ENCODE measurements at places on chromosomes 2 and 18. TPM values are rescaled to one million over a fixed set of nuclear protein-coding genes. Genes with fewer than 3 reads are reported as not detected.

DNA sequence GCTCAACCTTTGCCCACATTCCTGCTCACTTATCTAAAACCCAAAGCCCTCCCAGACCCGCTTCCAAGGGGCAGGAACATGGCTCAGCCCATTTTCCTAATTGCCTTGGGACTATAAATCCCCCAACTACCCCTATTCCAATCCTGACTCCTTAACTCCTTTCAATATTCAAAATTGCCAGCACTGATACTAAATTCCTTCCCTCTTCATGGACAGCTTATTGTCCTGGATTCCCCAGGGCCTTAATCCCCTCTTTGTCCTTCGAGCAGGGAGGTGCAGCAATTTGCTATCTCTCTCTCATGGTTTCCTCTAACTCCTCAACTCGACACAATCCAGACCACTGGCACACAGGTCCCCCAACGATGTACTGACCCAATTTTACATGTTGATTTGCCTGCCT, 99.1 kb downstream of the SLC25A12 start:
- DNase-seq = peak; percentile 54

The TFPI gene
- total RNA-seq = 36.3 TPM

DNA sequence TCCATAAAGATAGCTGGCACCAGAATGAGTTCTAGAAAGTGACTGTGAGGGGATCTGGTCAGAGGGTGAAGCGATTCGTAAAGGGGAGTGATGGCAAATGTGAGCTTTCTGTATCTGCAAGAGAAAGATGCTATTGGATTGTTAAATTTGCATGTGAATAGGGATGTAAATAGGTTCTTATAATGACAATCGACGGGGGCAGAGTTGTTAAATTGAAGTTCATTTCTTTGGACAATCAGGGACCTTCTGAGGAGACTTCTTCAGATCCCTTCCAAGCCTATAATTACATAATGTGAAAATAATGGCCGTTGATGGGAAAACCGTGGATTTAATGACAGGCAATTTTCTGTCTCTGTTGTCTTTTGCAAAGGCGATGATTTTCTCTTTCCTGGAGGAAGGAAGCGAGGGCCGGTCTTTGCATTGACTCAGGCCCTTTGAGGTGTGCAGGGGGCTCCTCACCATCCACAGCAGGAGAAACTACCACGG, 52.2 kb upstream of the TMEM18 start:
- DNase-seq = no peak

The IGFBP5 gene
- 5.4 TPM for total RNA-seq

GRCh38 chr2:231393149-231394131, 2.1 kb upstream of the B3GNT7 start:
- no peak for DNase-seq

DNA sequence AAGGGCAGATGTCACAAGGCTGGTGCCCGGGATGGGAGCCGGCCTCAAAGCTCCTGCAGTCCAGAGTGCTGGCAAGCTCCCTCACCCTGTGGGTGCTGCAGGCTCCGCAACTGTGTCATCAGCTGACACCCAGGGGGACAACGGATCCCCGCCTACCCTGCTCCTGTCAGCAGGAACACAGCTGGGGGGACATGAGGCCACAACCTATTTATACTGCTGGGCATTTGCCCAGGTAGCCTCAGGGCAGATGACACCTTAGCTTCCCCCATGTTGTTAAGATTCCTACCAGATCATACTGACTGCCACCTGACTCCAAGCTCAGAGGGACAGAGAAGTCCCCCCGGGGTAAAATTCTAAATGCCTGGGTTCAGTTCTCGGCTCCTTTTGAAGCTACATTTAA, 1.2 kb downstream of the ANKRD23 start:
- no peak for DNase-seq

GRCh38 chr18:22872900-22873537, 60.1 kb upstream of the RBBP8 start:
- DNase-seq = no peak

GRCh38 chr18:22152093-22152492, 17.3 kb upstream of the GATA6 start:
- DNase-seq = no peak

- no peak for DNase-seq
These were observed 12.9 kb upstream of the GLI2 start for GRCh38 chr2:120722568-120723421.

The TNFAIP6 gene
- total RNA-seq = 123 TPM

- DNase-seq = no peak
These were observed 99.8 kb downstream of the TDRD15 start for GRCh38 chr2:21223618-21224017.

GRCh38 chr2:64865073-64865830, 123.9 kb upstream of the SLC1A4 start:
- peak; percentile 80 for DNase-seq

The NIF3L1 gene
- total RNA-seq = 56.4 TPM

DNA sequence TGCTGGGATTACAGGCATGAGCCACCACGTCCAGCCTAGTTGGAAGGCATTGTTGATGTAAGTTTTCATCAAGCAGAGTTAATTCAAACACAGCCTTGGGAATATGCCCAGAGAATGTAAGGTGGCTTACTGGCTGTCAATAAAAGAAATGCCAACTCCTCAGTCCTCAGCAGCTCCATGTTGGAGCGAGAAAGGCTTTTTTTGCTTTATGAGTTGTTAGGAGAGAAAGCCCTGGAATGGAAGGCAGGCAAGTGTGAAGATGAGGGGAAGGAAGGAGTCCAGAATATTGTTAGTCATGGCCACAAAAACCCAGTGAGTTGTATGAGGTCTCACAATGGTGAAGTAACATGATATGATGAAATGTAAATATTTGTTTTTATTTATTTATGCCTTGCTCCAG, 57.1 kb downstream of the MAP4K4 start:
- DNase-seq = no peak

- DNase-seq = peak; percentile 54
These were observed 85.6 kb downstream of the IKZF2 start for GRCh38 chr2:213065583-213066442.

DNA sequence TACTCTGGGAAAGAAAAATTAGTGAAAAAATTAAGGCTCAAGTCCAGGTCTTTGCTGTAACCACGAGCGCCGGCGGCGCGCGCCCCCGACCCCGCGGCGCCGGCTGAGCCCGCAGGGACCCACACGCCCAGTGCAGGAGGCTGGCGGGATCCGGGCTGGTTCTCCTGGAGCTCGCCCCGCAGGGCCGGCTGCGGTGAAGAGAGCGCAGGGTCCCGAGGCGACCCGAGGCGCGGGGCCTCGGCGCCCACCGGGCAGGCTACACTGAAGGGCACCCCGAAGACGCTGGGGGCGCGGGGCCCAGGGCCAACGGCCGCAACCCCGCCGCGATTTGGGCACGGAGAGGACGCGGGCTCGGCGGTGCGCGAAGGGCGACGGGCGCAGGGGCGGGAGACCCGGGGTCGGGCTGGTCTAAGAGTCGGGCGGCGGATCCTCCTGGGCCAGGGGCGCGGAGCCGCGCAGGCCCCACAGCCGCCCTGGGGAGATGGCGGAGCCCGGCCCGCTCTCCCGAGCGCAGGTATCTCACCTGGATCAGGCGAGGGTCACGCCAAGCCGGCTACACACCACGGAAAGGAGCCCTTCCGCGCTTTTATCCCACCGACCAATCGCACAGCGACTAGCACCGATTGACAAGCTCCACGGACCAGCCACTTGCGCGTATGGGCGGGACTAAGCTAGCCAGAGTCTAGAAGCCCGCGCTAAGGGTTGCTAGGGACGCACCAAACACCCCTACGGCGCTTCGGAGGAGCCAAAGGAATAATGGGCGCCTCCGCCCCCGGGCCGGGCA, at the start of gene PASK:
TSS of gene PASK (minus strand) at position 582 of the 784 bp plus-strand sequence. CDS start 6,440 bp downstream, outside the sequence.
- DNase-seq = peak; percentile 98

- no peak for DNase-seq
These were observed 33.2 kb downstream of the ADCY3 start for GRCh38 chr2:24886691-24887304.

DNA sequence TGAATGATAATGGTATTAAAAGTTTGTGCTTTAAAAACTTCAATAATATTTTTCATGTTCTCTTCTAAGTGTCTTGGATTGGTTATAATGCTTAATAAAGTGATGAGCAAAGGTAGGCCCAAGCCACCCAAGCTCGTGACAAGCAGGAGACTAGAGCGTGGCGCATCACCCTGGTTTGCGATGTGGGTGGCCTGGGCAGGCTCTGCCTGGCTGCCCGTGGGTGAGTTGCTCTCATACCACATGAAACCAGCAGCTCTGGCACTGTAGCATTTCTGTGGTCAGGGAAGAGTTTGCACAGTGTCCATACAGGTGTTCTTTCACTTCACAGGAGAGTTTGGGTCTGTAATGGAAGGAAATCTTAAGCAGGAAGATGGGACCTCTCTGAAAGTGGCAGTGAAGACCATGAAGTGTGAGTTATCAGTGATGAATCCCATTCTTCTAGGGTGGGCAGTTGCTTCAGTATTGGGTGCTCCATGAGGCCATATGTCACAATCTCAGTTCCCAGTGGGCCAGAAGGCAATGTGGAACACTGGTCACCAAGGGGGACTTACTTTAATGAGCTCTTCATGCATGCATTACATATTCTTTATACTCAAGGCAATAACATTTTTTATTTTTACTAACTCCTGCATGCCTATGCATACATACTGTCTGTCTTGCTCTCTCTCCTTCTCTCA, 51.4 kb upstream of the TMEM87B start:
- DNase-seq = no peak

GRCh38 chr2:216714376-216714775, 19.0 kb upstream of the IGFBP5 start:
- DNase-seq = no peak

- DNase-seq = peak; percentile 72
These were observed 30.5 kb downstream of the LAMA3 start for GRCh38 chr18:23719634-23720201.

The CD8B gene
- not detected for total RNA-seq

- no peak for DNase-seq
These were observed 20.8 kb upstream of the CIDEA start for GRCh38 chr18:12233378-12233777.

GRCh38 chr2:68715353-68716041, 19.1 kb upstream of the ARHGAP25 start:
- DNase-seq = peak; percentile 87

DNA sequence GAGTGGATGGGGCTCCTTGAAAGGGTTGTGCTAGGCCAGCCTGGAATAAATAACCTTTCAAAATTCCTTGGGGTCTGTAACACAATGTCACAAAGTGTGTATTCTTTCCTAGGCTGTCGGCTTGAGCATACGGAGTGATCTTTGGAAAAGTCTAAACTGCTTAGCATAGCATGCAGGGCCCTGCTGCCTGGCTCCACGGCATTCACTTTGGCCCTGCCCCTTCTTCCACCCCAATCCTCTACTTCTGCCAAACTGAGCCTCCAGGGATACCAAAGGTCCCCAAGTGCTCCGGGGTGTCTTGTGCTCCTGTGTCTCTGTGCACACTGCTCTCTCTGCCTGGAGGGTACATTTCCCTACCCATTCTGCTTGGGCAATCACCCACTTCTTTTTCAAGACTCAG, 196.1 kb downstream of the LTBP1 start:
- DNase-seq = no peak

The SLC25A12 gene
- total RNA-seq = 19.2 TPM

The APOB gene
- not detected for total RNA-seq

GRCh38 chr2:32009516-32010256, 1.1 kb downstream of the MEMO1 start:
- peak; percentile 15 for DNase-seq

DNA sequence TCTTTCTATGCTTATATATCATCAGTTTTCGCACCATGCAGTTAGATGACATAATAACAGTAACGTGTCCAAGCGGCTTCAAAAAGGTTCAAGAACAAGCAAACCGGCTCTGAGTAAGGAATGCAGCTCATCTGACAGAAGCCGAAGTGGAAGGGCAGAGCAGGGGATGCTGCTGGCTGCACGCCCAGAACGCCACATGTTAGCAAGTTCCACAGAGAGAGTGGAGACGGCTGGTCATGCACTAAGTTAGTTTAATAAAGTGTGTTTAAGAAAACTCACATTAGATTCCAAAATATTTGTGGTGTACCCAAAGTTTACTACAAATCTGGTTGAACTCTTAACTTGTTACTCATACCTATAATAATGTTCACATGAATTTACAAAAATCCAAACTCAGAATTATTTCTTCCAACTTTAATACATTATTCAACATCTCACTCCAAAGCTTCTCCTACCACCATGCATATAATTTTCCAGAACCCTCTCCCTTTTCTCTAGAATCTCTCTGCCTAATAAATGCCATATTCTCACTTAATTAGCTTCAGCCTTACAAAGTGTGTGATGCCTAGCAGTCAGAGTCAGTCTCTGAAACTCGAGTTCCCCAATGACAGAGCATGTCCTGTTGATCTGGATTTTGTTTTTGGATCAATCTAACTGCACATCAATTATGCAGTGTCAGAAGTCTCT, 170.0 kb downstream of the DNAH7 start:
- DNase-seq = peak; percentile 92

The DCC gene
- total RNA-seq = 99.5 TPM

GRCh38 chr2:210195101-210195852, 24.1 kb upstream of the KANSL1L start:
- DNase-seq = peak; percentile 67

The NT5DC4 gene
- total RNA-seq = not detected

DNA sequence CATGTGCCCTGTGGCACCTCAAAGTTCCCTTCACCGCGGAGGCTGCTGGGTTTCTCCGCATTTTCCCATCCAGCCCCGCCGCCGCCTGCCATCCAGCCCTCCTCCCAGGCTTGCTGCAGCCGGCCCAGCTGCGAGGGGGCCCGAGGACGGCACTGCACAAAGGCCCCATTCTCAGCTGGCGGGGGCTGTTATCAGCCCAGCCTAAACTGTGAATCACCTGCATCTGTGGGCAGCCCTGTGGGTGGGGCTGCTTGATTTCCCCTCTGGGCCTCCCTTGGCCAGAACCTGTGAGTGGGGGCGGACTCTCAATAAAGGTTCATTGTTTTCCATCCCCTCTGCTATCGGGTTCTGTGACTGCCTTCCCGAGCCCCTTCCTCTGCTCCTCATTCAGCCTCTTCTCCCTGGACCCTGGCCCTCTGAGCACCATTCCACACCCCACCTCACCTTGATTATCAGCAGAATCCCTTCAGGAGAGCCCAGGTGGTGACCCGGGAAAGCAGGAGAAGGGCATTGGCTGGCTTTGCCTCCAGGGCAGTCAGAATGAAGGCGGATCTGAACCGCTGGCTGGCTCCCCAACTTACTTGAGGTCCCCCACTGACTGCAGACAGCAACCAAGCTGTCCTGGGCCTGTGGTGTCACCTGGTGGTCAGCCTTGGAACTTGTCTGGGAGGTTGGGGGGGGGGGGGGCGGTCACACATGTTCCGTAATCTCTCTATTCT, 204.5 kb downstream of the ZFP36L2 start:
- DNase-seq = no peak

The RTKN gene
- total RNA-seq = 29.6 TPM

- peak; percentile 18 for DNase-seq
These were observed 750 bp downstream of the STRADB start for GRCh38 chr2:201452058-201452921.

The STARD6 gene
- total RNA-seq = not detected

GRCh38 chr2:134021830-134022524, 231.9 kb upstream of the MGAT5 start:
- no peak for DNase-seq

The ELOA2 gene
- total RNA-seq = not detected
